ENCODE measurements at places on chromosomes 4 and X. TPM values are rescaled to one million over a fixed set of nuclear protein-coding genes. Genes with fewer than 3 reads are reported as not detected.

- H3K4me1 ChIP-seq: no peaks in the 10 kb centered on the region
- no peak for DNase-seq
- no peak overlapping the region for H3K27ac ChIP-seq
- no peaks in the 10 kb centered on the region for H3K27me3 ChIP-seq
- H3K36me3 ChIP-seq: no peaks in the 10 kb centered on the region
These were observed 24.5 kb upstream of the SPP1 start for GRCh38 chr4:87950936-87951511.

DNA sequence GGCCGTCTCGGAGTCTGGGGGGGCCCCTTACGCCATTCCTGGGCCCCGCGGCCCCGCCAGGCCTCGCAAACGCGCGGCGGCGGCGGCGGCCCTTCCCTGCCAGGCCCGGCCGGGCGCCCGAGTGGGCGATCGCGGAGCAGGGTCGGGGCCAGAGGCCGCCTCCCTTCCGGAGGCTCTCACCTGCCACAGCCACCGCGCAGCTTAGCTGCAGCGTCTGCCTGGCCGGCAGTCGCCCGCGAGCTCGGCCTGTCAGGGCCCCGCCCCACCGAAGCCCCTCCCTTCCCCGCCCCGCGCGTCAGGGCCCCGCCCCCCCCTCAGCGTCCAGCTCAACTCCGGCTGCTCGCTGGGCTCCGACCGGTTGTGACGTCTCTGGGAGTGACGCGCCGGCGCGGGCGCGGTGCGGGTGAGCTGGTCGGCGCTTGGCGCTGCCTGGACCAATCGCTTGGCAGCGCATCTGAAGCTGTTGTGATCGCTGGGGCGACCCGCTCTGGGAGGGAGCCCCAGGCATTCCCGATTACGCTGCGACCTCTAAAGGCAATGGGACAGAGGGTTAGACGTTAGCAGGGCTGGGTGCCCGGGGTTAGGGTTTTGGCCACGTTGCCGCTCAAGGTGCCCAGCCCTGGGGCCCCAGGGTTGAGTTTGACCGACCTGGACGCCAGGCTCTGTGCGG is at the start of gene SLC10A3:
Gene SLC10A3 (minus strand): TSS at position 216 of the 670 bp plus-strand sequence. CDS start 1,689 bp downstream, outside the sequence.
- H3K4me3 ChIP-seq: peak within 1 kb of the TSS; percentile 61
- H3K27me3 ChIP-seq: no peaks in the 10 kb centered on the region
- H3K4me1 ChIP-seq: no peaks in the 10 kb centered on the region
- peak; percentile 93 for DNase-seq
- H3K27ac ChIP-seq: peak within 1 kb of the TSS; percentile 95

Gene GAGE12J
- not detected for total RNA-seq

Gene TEC
- 2.6 TPM for total RNA-seq

DNA sequence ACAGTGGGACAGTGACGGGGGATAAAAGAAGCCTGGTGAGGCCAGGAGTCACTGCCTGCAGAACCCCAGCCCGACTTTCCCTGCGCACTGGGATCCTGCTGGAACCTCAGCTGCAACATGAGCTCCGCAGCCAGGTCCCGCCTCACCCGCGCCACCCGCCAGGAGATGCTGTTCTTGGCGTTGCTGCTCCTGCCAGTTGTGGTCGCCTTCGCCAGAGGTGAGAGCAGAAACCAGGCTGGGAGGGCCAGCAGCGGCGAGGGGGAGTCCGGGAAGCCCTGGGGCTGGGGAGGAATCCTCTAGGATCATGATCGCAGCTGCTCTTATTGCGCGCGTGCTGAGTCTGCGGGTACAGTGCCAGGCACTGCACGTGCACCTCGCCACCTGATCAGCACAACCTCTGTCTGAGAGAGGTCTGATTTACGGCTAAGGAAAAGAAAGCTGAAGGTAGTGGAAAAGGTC is at the start of gene PF4V1:
Gene PF4V1 (plus strand): TSS at position 51 of the 459 bp plus-strand sequence. CDS start 67 bp downstream, at position 118.
- DNase-seq: peak; percentile 50
- no peak within 1 kb of the TSS for H3K27ac ChIP-seq
- H3K27me3 ChIP-seq: no peaks in the 10 kb centered on the region
- peak within 1 kb of the TSS; percentile 22 for H3K4me3 ChIP-seq
- no peaks in the 10 kb centered on the region for H3K36me3 ChIP-seq
- peaks cover 9% of the 10 kb centered on the region for H3K4me1 ChIP-seq

GRCh38 chrX:40359593-40359992 is 221.2 kb upstream of the ATP6AP2 start:
- no peak overlapping the region for H3K27ac ChIP-seq
- H3K4me1 ChIP-seq: no peaks in the 10 kb centered on the region
- no peaks in the 10 kb centered on the region for H3K36me3 ChIP-seq
- DNase-seq: no peak

DNA sequence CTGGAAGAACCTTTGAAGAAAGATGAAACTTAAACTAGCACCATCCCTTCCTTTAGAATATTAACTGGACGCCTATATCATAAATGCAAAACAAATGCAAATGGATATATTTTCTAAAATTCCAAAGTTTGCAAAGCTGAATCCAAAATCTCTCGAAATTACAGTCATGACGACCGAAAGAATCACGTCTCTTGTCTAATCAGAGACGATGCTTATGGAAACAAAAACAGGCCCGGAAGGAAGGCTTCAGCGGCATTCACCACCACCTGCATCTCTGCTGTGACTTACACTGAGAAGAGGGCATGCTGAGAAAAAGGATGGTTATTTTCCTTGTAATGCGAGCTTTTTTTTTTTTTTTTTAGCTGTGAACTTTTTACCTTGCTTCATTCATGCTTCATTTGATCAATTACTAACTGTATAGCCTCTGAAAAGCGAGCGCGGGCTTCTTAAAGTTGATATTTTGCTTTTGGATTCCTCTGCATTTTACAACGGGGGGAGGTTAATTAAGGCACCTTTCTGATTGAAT is 209.3 kb downstream of the SOWAHB start:
- peaks cover 38% of the 10 kb centered on the region for H3K27me3 ChIP-seq
- H3K27ac ChIP-seq: peak overlapping the region; percentile 94
- peaks cover 11% of the 10 kb centered on the region for H3K4me1 ChIP-seq
- no peaks in the 10 kb centered on the region for H3K36me3 ChIP-seq

Gene CXCL6
- not detected for total RNA-seq

Gene NAP1L2
- 7.6 TPM for total RNA-seq

- H3K27me3 ChIP-seq: no peaks in the 10 kb centered on the region
- DNase-seq: no peak
- no peak overlapping the region for H3K4me3 ChIP-seq
These were observed 46.0 kb upstream of the C1QTNF7 start for GRCh38 chr4:15381806-15382338.

- H3K36me3 ChIP-seq: no peaks in the 10 kb centered on the region
- DNase-seq: no peak
These were observed 3.3 kb upstream of the RAB33B start for GRCh38 chr4:139450586-139450985.

DNA sequence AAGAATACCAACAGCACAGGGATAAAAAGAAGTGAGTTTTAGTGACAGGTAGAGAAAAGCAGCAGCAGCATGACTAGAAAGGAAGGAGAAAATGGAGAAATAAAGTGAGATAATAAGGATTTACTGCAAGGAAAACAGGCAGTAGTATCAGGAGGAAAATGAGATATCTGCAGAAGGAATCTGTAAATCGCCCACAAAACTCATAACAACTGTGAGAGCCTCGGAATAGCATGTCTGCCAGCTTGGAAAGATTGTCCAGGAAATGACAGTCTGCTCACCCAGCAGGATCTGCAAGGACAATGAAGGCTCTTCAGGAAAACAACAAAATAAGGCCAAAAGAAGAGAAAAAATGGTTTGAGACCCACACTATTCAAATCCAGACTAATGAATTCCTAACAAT is 47.4 kb downstream of the CXXC4 start:
- no peaks in the 10 kb centered on the region for H3K27me3 ChIP-seq
- H3K36me3 ChIP-seq: no peaks in the 10 kb centered on the region
- no peak overlapping the region for H3K4me3 ChIP-seq
- H3K4me1 ChIP-seq: no peaks in the 10 kb centered on the region
- no peak overlapping the region for H3K27ac ChIP-seq
- DNase-seq: no peak

DNA sequence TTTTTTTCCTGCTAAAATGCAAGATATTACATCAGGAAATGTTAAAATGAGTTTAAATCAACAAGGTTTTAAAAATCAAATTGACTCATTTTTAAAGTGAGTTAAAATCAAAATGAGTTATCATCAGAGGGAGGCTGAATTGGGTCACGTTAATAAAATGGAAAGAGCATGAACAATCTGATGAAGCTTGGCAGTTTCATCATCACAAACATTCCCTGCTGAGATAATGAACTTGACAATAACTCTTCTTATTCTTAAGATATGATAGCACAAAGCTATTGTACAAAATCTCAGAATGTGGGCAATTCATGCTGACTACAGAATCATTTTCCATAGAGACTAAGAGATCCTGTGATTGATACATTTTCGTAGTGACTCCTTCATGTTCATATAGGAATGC is 1086.7 kb downstream of the STIM2 start:
- DNase-seq: no peak
- H3K27me3 ChIP-seq: no peaks in the 10 kb centered on the region
- no peaks in the 10 kb centered on the region for H3K4me1 ChIP-seq
- no peak overlapping the region for H3K27ac ChIP-seq
- no peak overlapping the region for H3K4me3 ChIP-seq

DNA sequence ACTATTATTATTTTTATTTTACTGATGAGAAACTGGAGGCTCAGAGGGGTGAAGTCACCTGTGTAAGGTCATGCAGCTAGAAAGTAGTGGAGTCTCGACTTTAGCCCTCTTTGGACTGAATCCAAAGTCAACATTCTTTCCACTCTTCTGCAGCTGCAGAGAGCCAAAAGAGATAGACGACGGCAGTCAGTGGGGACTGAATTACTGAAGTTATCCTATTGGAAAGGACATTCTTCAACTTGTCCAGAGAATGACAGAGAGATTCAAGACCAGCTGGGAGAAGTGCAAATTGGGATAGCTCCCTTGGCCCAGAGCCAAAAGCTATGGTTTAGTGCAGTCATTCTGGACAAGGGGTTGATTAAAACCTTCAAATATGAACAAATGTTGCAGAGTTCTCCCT is 42.5 kb downstream of the VGLL1 start:
- peaks cover 6% of the 10 kb centered on the region for H3K4me1 ChIP-seq
- H3K36me3 ChIP-seq: no peaks in the 10 kb centered on the region
- DNase-seq: no peak
- no peaks in the 10 kb centered on the region for H3K27me3 ChIP-seq
- H3K27ac ChIP-seq: no peak overlapping the region
- H3K4me3 ChIP-seq: no peak overlapping the region

DNA sequence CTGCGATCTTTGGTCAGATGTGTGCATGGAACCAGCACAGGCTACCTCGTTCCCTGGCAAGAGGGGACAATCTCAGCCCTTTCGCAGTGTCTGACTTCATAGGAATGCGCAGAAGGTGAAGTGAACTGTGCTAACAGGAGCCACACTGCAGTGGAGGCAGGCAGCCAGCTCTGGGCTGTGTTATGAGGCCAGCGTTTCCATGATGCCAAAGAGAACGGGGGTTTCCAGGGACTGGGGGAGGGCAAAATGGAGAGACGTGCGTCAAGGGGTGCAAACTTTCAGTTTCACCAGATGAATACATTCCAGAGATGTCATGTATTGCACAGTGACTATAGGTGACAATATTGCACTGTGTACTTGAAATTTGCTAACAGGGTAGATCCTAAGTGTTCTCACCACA is 30.4 kb downstream of the CLDN34 start:
- H3K27me3 ChIP-seq: no peaks in the 10 kb centered on the region
- DNase-seq: no peak
- H3K27ac ChIP-seq: no peak overlapping the region
- no peaks in the 10 kb centered on the region for H3K36me3 ChIP-seq
- H3K4me3 ChIP-seq: no peak overlapping the region
- H3K4me1 ChIP-seq: no peaks in the 10 kb centered on the region

DNA sequence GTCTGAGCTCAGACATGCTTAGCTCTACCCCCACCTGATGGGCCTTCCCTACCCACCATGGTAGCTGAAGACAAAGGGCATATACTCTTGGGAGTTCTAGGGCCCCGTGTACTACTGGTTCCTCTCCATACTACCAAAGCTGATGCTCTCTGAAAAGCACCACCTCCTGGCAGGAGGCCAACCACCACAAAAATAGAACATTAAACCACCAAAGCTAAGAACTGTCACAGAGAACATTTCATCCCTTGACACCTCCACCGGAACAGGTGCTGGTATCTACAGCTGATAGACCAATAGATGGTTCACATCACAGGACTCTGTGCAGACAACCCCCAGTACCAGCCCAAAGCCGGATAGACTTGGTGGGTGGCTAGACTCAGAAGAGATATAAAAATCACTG is 13.4 kb downstream of the EDA2R start:
- H3K27me3 ChIP-seq: no peaks in the 10 kb centered on the region
- H3K27ac ChIP-seq: no peak overlapping the region
- no peak overlapping the region for H3K4me3 ChIP-seq

DNA sequence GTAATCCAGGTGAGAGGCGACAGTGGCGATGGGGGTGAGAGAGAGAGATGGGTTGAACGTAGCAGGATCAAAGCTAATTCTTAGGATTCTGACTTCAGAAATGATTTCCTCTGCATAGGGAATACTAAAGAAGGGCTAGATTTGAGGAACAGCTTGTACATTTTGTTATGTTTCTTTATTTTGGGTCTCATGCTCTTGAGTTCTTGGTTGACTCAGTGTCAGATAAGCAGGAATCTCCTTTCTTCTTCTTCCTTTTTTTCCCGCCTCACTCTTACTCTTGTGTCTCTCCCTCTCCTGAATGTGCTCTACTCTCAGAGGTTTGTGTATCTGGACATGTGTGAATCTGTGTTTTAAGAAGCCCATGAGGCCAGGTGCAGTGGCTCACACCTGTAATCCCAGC is 36.4 kb downstream of the FAM193A start:
- H3K4me3 ChIP-seq: no peak overlapping the region
- H3K4me1 ChIP-seq: peaks cover 58% of the 10 kb centered on the region
- no peaks in the 10 kb centered on the region for H3K36me3 ChIP-seq
- no peaks in the 10 kb centered on the region for H3K27me3 ChIP-seq
- no peak overlapping the region for H3K27ac ChIP-seq

DNA sequence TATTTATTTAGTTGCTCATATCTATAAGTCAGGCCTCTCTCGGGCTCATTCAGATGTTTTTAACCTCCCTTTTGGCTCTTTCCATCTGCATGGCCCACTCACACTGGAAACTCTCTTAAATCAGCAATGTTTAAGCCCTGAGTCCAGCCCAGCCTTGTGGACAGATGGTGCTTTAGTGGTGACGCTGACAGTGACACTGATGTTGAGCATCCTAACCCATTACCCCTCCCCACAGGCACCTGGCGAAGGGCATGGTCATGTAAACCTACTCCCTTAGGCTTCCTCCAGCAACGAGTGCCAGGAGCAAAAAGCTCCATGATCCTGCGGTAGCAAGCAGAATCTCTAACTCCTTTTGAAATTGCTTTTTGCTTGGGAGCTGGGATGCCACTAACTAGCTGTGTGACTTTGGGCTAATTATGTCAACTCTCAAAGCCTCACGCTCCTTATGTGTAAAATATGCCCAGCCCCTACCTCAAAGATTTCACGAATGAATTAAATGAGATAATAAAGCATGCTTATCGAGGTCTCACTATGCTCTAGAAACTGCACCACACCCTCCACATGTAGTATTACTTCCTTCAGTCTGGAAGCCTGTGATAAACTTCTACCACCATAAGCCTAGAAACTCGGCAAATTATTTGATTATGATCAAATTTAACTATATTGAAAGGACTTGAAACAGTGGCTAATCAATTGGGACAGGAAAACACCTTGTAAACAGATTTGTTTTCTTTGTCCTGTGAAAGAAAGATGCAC is 569.4 kb downstream of the BCOR start:
- no peaks in the 10 kb centered on the region for H3K27me3 ChIP-seq
- DNase-seq: no peak
- H3K36me3 ChIP-seq: no peaks in the 10 kb centered on the region
- no peak overlapping the region for H3K4me3 ChIP-seq
- no peaks in the 10 kb centered on the region for H3K4me1 ChIP-seq

GRCh38 chrX:77603635-77604336 is 156.6 kb downstream of the FGF16 start:
- peaks cover 7% of the 10 kb centered on the region for H3K36me3 ChIP-seq

All from stomach (tissue), 19 donors.